ENCODE measurements at places on chromosomes 12 and 14. TPM values are rescaled to one million over a fixed set of nuclear protein-coding genes. Genes with fewer than 3 reads are reported as not detected.

Gene RTN1
- total RNA-seq, result not detected

Gene DENND5B
- total RNA-seq, result 4.3 TPM

Gene PROX2
- not detected for total RNA-seq

Gene CSRP2
- total RNA-seq, result 31.9 TPM

Gene APOLD1
- total RNA-seq, result 2.0 TPM

Gene ANO2
- total RNA-seq, result not detected

Gene RIMBP2
- not detected for total RNA-seq

Gene PKP2
- total RNA-seq, result 18.5 TPM

Gene FGF6
- not detected for total RNA-seq

Gene DIO2
- total RNA-seq, result not detected

Gene LTBR
- total RNA-seq, result 197 TPM

Gene ZNF891
- total RNA-seq, result 0.42 TPM

Gene RIN3
- 4.1 TPM for total RNA-seq

Gene GPRC5D
- total RNA-seq, result not detected

Gene IAPP
- not detected for total RNA-seq

Gene MYO1A
- not detected for total RNA-seq

Gene THTPA
- 4.9 TPM for total RNA-seq

Gene DDN
- 0.28 TPM for total RNA-seq

Gene STAC3
- 1.1 TPM for total RNA-seq

Gene IL22
- total RNA-seq, result not detected

Gene SERPINA4
- not detected for total RNA-seq

Gene BBOF1
- 2.7 TPM for total RNA-seq

Gene LALBA
- not detected for total RNA-seq

Gene KRT85
- not detected for total RNA-seq

Gene PYGL
- total RNA-seq, result 115 TPM

Gene ATXN3
- 12.8 TPM for total RNA-seq

Gene CLBA1
- total RNA-seq, result 10.7 TPM

Gene ZNF605
- 4.4 TPM for total RNA-seq

Gene SERPINA9
- total RNA-seq, result not detected

Gene FIGNL2
- total RNA-seq, result not detected

Gene TMEM233
- not detected for total RNA-seq

Gene CABP1
- 0.14 TPM for total RNA-seq

Gene HOXC6
- not detected for total RNA-seq

Gene KCNJ8
- 0.14 TPM for total RNA-seq

Gene SRRM4
- total RNA-seq, result not detected

Gene RNF212B
- not detected for total RNA-seq

Gene TMEM121
- 4.5 TPM for total RNA-seq

Gene HNF1A
- not detected for total RNA-seq

Gene NKX2-1
- total RNA-seq, result 9.1 TPM

Gene SLC25A47
- total RNA-seq, result not detected

Gene MYO1H
- 1.3 TPM for total RNA-seq

Gene ABCC9
- 0.35 TPM for total RNA-seq

Gene NKX2-8
- 4.2 TPM for total RNA-seq

Gene PTGDR
- not detected for total RNA-seq

Gene STRN3
- total RNA-seq, result 34.3 TPM

Gene VDR
- 16.8 TPM for total RNA-seq

Gene PIP4K2C
- 41.4 TPM for total RNA-seq

All from airway epithelial cell (primary cell).